ENCODE measurements at places on chromosomes 1 and 21.

- DNase-seq: no peak
Measured at GRCh38 chr1:112938210-112938609, 17.8 kb downstream of the SLC16A1 start.

- no peak for DNase-seq
Measured at GRCh38 chr1:61215119-61215518, 132.8 kb downstream of the NFIA start.

GRCh38 chr1:203797216-203797615 lies 1.8 kb downstream of the ZBED6 start:
- DNase-seq: no peak

DNA sequence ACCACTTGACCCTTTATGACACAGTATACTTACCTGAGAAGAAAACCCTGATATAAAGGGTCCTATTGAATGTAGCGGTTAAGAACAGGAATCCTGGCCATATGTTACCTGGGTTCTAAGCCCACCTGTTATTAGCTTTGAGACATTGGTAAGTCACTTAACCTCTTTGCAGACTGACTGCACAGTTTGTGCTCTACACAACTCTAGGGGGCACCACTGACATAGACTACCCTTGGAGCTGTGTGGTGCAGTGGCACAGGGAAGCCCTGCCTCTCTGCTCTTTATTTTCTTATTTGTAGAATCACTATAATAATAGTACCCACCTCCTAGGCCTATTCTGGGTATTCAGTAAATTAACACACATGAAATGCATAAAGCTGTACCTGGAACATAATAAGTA lies 165.6 kb downstream of the C1orf94 start:
- no peak for DNase-seq

DNA sequence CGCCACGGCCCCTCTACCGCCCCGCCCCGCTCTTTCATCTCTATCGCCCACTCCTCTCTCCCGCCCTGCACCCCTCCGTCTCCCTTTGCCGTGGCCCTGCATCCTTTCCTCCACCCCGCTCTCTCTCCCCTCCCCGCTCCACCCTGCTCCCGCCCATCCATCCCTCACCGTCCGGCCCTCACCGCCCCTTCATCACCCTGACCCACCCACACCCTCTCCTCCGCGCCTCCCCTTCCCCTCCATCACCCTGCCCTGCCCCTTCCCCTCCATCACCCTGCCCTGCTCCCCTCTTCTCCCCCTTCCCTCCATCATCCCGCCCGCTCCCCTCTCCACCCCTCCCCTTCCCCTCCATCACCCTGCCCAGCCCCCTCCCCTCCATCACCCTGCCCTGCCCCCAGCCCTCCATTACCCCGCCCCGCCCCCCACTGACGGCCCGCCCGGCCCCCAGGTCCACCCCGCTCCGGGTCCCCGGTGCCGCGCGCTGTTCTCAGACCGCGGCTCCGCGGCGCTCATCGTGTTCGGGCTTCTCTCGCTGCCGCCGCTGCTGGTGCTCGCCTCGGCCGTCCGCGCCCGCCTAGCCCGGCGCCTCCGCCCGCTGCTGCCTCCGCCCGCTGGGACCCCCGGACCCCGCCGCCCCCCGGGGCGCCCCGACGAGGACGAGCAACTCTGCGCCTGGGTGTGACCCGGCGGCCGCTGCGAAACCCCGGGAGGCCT lies 6.2 kb upstream of the ANKRD65 start:
- peak; percentile 78 for DNase-seq

DNA sequence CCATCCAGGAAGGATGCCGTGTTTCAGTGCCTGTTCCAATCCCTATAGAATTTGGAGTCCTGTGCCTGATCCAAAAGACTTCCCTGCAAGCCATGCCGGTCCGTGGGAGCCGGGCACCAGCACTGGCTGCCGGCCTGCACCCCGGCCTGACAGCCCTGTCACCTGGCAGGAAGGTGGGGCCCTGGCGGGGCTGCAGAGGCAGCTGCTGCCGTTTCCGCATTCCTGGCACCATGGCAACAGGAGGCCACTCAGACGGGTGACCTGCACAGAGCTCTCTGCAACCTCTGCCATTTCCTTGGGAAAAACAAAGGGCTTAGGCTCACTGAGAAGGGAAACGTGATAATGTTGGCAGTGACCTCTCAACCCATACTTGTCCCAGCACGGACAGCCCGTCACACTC lies 63.2 kb upstream of the TMEM51 start:
- DNase-seq: no peak

DNA sequence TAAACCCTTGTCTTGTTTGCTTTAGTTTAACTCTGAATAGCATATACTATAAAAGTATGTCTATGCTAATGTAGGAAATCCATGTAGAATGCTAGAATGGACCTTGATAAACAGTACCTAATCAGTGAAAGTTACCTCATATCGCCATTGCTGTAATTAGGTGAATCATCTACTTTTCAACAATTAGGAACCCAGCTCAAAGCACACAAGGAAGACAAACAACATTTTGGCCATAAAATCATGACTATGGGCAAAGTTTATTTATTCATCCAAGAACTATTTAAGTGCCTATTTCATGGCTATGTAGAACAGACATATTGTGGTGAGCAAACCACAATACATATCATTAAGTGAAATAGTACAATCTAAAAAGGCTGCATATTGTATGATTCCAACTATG lies 1043.2 kb downstream of the BRINP3 start:
- no peak for DNase-seq

- DNase-seq: no peak
Measured at GRCh38 chr1:38186566-38186965, 140.0 kb upstream of the POU3F1 start.

GRCh38 chr1:56584910-56585528 lies 5.7 kb upstream of the PLPP3 start:
- DNase-seq: peak; percentile 58

- DNase-seq: no peak
Measured at GRCh38 chr1:42740851-42741580, 980 bp upstream of the CLDN19 start.

GRCh38 chr1:10494754-10495474 lies 20.2 kb downstream of the PEX14 start:
- DNase-seq: peak; percentile 59

- DNase-seq: no peak
Measured at GRCh38 chr1:204528677-204529076, 12.5 kb downstream of the MDM4 start.

DNA sequence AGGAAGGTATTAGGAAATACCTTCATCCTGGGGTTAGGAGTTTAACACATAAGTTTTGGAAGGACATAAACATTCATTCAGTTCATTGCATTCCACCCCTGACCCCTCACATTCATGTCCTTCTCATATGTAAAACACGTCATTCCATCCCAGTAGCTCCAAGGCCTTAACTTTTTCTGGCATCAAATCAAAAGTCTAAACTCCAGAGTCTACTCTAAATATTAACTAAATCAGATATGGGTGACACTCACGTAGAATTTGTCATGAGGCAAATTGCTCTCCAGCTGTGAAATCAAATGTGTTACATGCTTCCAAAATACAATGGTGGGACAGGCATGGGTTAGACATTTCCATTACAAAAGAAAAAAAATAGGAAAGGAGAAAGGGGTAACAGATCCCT lies 298.2 kb upstream of the LRRC7 start:
- no peak for DNase-seq

GRCh38 chr1:232626452-232626851 lies 3.5 kb downstream of the SIPA1L2 start:
- DNase-seq: no peak

DNA sequence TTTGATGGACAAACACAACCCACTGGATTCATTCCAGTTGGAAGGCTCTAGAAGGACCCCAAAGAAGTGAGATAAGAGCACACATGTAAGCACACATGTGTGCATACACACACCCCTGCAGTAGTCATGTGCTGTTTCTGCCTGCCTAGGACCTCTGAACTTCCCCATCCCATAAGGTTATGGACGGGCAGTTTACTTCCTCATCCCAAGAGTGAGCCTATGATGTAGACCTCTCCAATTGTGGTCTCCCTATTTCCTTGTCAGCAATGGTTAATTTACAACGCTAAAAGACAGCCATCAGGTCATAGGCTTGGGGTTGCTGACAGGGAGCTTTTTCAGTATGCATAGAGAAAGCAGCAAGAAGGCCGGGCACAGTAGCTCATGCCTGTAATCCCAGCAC lies 15.4 kb upstream of the ADAR start:
- DNase-seq: no peak

GRCh38 chr1:247360991-247361731 lies 29.5 kb upstream of the ZNF496 start:
- peak; percentile 52 for DNase-seq

GRCh38 chr1:239784896-239785295 lies 306.8 kb upstream of the FMN2 start:
- no peak for DNase-seq

- no peak for DNase-seq
Measured at GRCh38 chr21:43916691-43917514, 51.9 kb downstream of the AGPAT3 start.

- DNase-seq: no peak
Measured at GRCh38 chr1:114290341-114290740, 136.7 kb upstream of the SYT6 start.

DNA sequence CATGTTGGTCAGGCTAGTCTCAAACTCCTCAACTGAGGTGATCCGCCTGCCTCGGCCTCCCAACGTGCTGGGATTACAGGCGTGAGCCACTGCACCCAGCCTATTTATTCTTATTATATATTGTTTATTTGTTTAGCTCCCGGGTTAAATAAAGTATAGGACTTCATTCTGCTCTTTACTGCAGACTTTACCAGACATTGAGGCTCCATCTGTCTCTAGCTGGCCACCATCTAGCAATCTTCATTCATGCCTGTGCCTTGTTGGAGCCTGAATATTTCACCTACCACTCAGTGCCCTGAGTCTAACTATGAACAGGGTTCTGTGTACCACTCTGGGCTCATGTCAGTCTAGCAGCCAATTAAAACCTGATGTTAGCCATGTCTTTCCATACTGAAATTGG lies 2.1 kb upstream of the DDAH1 start:
- no peak for DNase-seq

- peak; percentile 50 for DNase-seq
Measured at GRCh38 chr21:17585875-17586450, 26.7 kb downstream of the BTG3 start.

GRCh38 chr1:58206749-58207148 lies 339.8 kb downstream of the OMA1 start:
- DNase-seq: no peak

DNA sequence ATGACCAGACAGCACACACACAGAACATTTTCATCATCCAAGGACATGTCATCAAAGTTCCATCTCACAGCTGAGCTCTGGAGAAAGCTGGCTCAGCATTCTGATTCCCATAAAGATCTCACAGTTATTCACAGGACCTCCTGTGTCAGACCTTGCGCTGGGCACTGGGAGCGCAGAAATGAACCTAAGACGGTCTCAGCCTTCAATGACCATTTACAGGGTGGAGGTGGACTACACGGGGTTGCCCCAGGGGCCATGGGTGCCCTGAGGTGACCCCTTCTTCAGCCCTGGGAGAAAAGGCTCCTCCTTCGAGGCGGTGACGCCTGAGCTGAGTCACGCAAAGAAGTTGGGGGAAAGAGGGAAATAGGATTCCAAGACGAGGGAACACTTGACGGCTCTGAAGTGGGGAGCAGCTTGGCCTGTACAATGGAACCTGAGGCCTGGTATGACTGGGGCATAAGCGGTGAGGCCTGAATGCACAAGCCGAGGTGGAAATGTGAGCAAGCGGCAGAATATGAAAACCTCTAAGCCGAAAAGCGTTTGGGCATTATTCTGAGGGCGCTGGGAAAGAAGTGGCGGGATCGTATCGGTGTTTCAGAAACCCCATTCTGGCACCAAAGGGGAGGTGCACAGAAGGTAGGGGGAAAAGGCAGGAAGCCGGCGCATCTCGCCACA lies 797 bp downstream of the CC2D1B start:
- DNase-seq: peak; percentile 47

- peak; percentile 10 for DNase-seq
Measured at GRCh38 chr1:185045814-185046492, 595 bp downstream of the RNF2 start.

- DNase-seq: peak; percentile 21
Measured at GRCh38 chr1:44296806-44297205, 58.3 kb downstream of the ERI3 start.

DNA sequence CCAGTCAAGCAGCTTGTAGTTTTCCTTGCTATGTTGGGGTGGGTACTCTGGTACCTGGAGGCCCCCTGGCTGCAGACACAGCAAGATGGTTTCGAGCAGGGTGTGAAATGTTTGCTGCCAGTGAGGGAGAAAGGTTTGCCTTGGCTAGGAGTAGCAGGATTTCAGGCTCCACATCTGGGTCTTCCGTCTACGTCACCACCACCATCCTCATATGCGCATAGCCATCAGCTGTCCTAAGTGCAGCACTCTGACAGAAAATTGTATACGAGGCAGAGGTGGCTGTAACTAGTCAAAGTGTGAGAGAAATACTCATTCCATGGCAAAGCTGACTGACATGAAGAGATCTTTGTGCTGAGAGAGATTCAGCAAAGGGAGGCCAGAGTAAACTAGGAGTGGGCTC lies 212.6 kb downstream of the NFIA start:
- DNase-seq: no peak

GRCh38 chr1:1891349-1892078 lies 627 bp upstream of the GNB1 start:
- DNase-seq: peak; percentile 61

- no peak for DNase-seq
Measured at GRCh38 chr1:152392909-152393308, 21.2 kb downstream of the CRNN start.

GRCh38 chr1:186925881-186926669 lies 97.3 kb downstream of the PLA2G4A start:
- no peak for DNase-seq
